ENCODE measurements at places on chromosomes 1 and 21. TPM values are rescaled to one million over a fixed set of nuclear protein-coding genes. Genes with fewer than 3 reads are reported as not detected.

Gene CACNA1S
- not detected for total RNA-seq

DNA sequence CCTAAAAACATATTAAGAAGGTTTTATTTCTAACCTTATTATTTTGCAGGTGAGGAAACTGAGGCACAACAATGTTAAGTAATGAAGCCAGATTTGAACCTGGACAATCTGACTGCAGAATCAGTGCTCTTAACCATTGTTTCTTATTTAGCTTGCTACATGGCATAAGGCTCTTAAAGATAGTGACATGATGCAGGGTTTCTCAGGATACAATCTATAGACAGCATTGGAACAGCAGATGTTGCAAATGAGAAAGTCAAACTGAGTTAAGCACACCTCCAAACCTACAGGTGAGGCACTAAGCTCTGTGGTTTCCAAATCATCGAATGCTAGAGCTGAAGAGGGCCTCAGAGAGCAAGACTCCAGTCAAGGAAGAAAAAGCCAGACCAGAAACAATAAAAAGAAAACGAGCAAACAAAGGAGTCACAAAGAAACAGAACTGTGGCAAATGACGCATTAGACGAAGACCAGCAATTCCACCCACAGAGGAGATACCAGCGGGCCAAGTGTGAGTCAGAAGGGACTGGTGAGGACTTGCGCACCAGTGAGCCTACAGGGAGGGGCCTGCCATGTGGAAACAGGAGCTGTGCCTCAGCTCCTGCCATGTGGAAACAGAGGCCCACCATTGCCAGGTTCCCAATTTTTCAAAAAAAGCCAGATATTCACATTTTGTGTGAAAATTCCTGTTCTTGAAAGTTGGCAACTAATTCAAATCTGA is 14.4 kb downstream of the CD58 start:
- DNase-seq, result no peak

- DNase-seq, result no peak
Measured at GRCh38 chr1:12180315-12180714, 13.5 kb downstream of the TNFRSF1B start.

DNA sequence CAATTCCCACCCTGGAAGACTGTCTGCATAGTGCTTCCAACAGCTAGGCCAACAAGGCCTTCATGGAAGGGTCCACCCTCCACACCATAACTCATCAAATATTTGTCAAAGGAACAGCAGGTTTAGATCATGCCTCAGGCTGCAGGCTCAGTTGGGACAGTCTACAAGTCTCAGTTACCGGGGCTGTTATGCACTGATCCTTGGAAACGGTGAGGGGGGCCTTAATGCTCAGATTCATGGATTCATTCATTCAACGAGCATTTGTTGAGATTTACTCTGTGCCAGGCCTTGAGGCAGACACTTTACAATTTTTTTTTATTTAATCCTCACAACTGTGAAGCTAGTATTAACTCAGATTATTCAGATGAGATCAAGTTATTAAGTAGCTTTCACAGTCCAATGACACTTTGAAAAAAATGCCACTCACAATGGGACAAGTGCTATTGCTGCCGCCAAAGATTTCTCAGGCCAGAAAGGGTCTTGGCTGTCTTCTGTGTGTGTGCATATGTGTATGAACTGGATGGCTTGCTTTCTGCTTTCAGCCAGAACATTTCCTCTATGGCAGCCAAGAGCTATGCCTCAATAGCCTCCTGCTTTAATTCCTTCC is 8.9 kb upstream of the C1orf216 start:
- DNase-seq, result no peak

Gene YBX1
- total RNA-seq, result 529 TPM

Gene ANGPTL1
- total RNA-seq, result 0.57 TPM

Gene ZNF683
- not detected for total RNA-seq

Gene ADIPOR1
- 77.0 TPM for total RNA-seq

DNA sequence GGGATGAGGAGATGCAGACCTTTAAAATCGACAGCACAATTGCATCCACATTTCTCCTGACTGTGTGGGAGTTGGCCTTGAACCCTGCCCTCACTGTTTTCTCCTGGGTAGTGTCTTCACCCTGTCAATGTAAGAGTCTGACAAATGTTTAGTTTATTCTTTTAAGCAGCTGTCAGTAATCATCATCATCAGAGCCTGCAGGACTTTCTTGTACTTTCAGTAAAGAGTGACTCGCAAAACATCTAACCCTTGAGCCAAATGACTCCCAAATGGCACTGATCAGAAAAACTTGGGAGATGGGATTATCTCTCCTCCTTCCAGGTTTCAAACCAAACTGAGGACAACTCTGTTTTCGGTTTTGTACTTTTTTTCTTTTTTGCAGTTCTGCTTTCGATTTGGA is 460.2 kb downstream of the KIF26B start:
- DNase-seq, result no peak

GRCh38 chr21:35138665-35139381 is 89.7 kb upstream of the RUNX1 start:
- no peak for DNase-seq
